ENCODE measurements at places on chromosomes 6 and 20.

GRCh38 chr6:134822920-134823709, 126.8 kb downstream of the ALDH8A1 start:
- peak; percentile 93 for DNase-seq

DNA sequence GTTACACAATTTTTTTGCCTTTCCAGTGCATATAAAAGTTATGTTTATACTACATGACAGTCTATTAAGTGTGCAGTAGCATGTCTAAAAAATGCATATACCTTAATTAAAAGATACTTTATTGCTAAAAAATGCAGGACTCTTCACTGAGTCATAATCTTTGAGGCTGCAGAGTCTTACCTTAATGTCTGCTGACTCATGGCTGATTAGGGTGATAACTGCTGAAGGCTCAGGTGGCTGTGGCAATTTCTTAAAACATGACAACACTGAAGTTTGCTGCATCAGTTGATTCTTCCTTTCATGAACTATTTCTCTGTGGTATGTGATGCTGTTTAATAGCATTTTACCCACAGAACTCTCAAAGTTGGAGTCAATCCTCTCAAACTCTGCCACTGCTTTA, 19.1 kb downstream of the ZSCAN23 start:
- no peak for DNase-seq

GRCh38 chr6:34242252-34243130, 5.8 kb downstream of the HMGA1 start:
- DNase-seq, result no peak

DNA sequence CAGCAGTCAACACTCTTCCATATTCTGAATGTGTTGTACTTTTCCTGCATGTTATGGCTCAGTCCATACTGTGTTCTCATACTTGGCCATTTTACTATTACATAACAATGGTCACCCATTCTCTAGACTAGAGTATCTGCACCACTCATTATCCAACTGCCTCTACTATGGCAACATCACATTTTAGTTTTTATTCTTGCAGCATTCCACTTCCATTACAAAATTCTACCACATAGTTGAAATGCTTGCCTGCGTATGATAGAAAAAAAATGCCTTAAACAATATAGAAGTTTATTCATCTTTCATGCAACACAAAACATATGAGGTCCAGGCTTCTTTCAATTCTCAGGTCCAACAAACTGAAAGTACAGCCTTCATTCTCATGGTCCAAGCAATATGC, 128.0 kb downstream of the TENT5A start:
- no peak for DNase-seq
